ENCODE measurements at places on chromosomes 7 and 10. TPM values are rescaled to one million over a fixed set of nuclear protein-coding genes. Genes with fewer than 3 reads are reported as not detected.

- DNase-seq: no peak
Observed at GRCh38 chr7:40194745-40195144, 59.9 kb downstream of the SUGCT start.

GRCh38 chr10:105258036-105258673, 617.1 kb downstream of the SORCS3 start:
- DNase-seq: no peak

DNA sequence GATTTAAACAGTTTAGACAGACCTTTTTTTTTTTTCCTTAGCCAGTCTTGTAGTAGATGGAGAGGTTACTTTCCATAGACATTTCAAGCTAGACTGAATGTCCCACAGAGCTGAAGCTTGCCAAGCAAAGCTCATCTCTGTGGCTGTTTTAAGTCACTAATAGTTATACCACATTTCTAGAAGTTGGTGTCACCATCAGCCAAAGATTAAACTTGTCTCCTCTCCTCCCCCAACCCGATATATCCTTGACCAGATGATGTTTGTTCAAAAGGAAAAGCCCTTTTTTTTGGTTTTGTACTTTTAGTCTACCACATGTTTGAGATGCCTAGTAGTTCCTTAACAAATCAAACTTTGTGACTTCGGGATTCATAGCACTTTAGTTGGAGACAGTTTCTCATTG, 66.1 kb downstream of the ADD3 start:
- DNase-seq: no peak

- DNase-seq: no peak
Observed at GRCh38 chr10:29026065-29026797, 262.6 kb upstream of the LYZL1 start.

GRCh38 chr10:24571870-24572450, 151.7 kb downstream of the ARHGAP21 start:
- no peak for DNase-seq

- no peak for DNase-seq
Observed at GRCh38 chr10:131921184-131921583, 20.4 kb downstream of the PPP2R2D start.

DNA sequence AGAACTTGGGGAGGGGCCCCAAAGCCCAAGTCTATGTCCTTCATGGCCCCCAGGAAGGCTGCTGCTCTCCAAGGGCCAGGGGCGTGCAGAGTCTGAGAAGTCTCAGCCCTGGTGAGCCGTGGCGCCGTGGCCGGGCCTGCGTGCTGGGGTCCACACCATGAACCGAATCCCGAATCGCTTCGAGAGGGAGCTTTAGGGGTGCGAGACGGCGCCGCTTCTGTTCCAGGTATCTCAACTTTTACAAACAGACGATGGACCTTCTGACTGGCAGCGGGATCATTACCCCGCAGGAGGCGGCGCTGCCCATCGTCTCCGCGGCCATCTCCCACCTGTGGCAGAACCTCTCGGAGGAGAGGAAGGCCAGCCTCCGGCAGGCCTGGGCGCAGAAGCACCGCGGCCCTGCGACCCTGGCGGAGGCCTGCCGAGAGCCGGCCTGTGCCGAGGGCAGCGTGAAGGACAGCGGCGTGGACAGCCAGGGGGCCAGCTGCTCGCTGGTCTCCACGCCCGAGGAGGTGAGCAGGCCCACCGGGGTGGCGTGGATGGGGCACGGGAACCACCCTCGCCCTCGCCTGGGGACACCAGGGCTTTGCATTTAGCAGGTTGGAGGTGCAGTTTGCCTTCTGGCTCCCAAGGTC, 12.7 kb downstream of the STRA8 start:
- DNase-seq: no peak

GRCh38 chr7:52154382-52154781, 837.8 kb upstream of the COBL start:
- no peak for DNase-seq

C10orf53 gene
- total RNA-seq: not detected

AKR1C4 gene
- not detected for total RNA-seq
